ENCODE measurements at places on chromosomes 12 and 14. TPM values are rescaled to one million over a fixed set of nuclear protein-coding genes. Genes with fewer than 3 reads are reported as not detected.

The KRT4 gene
- polyA plus RNA-seq, result not detected

The NUMB gene
- polyA plus RNA-seq, result 16.8 TPM

The LUM gene
- polyA plus RNA-seq, result 0.76 TPM

The E2F7 gene
- 11.3 TPM for polyA plus RNA-seq

The GPRC5D gene
- not detected for polyA plus RNA-seq

The ACSM4 gene
- polyA plus RNA-seq, result not detected

The C12orf60 gene
- 5.4 TPM for polyA plus RNA-seq

The SLC6A15 gene
- 2.5 TPM for polyA plus RNA-seq

The SP7 gene
- polyA plus RNA-seq, result not detected

The ZNF384 gene
- 44.3 TPM for polyA plus RNA-seq

The GDF3 gene
- polyA plus RNA-seq, result not detected

The RPL10L gene
- not detected for polyA plus RNA-seq

The HCAR2 gene
- not detected for polyA plus RNA-seq

The YEATS4 gene
- polyA plus RNA-seq, result 14.5 TPM

The SYNDIG1L gene
- 0.78 TPM for polyA plus RNA-seq

The CLEC9A gene
- polyA plus RNA-seq, result 0.80 TPM

The LALBA gene
- polyA plus RNA-seq, result not detected

The INSM2 gene
- 0.48 TPM for polyA plus RNA-seq

The NFE2 gene
- 0.83 TPM for polyA plus RNA-seq

The TSHR gene
- polyA plus RNA-seq, result 0.31 TPM

The SIX6 gene
- polyA plus RNA-seq, result 5.2 TPM

The DPY19L2 gene
- polyA plus RNA-seq, result 3.7 TPM

The OR10AD1 gene
- polyA plus RNA-seq, result not detected

The MDM1 gene
- 19.3 TPM for polyA plus RNA-seq

The GPD1 gene
- 18.3 TPM for polyA plus RNA-seq

The GALNT6 gene
- 9.3 TPM for polyA plus RNA-seq

All from brain (organoid and tissue), 16 donors.